Fibroblast of skin of left biceps (primary cell): ENCODE measurements at places on chromosomes 16 and 17.
A peak's percentile ranks its signal among the peaks of the same experiment; 100 is the strongest.

DNA sequence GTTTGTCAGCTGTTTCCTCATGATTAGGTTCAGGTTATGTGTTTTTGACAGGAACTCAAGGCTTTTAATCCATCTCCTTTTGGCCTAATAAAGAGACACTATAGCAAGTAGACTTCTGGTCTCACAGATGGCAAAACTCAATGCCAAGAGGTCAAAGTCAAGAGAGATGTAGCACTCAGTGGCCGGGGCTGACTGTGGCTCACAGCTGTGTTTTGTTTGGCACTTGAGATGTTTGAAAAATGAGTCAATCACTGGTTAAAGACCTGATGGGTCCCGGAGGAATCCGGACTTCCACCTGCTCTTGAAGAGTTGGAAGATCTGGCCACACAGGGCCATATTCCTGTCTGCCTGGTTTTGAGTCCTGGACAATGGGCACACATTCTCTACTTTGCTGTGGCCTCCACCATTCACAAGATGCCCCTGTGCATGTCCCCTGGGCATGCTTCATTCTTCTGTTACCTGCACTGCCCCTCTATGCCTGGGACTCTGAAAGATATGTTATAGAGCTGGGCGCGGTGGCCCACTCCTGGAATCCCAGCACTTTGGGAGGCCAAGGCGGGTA is 210.3 kb downstream of the SNX29 start:
- DNase-seq: no peak

DNA sequence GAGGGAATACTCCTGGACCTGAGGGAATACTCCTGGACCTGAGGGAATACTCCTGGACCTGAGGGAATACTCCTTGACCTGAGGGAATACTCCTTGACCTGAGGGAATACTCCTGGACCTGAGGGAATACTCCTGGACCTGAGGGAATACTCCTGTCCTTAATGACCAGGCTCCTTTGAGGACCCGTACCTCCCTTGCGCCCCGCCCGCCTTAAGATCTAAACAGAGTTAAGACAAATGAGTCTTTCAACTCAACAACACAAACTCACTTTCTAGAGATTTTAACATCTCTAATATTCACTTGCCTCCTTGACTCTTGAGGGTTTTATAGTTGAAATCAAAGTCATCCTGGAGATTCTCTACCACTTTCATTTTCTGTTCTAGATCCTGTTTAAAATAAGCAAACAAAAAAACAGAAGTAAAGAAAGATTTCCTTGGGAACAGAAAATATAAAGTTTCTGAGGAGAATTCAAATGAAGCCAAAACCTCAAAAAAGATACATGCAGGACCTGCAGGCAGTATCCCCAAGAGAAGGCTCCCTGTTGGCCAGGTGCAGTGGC is 49.7 kb downstream of the STAT3 start:
- no peak for DNase-seq

DNA sequence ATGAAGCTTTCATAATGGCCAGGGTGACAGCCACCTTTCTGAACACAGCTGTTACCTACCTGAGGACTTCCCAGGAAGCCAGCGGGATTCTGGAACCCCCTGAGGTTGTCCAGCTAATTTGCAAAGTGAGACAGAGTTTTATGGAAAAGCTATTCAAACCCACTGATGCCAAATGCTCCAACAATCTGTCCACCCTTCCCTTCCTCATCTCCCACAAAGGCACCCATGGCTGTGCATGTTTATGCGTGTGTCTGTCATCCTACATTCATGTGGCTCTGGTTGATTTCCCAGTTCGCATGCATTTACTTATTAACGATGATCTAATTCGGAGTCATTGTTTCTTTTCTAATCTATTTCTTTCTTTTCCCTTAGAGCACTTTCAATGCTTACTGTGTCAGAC is 217.1 kb downstream of the SLC39A11 start:
- DNase-seq: no peak

DNA sequence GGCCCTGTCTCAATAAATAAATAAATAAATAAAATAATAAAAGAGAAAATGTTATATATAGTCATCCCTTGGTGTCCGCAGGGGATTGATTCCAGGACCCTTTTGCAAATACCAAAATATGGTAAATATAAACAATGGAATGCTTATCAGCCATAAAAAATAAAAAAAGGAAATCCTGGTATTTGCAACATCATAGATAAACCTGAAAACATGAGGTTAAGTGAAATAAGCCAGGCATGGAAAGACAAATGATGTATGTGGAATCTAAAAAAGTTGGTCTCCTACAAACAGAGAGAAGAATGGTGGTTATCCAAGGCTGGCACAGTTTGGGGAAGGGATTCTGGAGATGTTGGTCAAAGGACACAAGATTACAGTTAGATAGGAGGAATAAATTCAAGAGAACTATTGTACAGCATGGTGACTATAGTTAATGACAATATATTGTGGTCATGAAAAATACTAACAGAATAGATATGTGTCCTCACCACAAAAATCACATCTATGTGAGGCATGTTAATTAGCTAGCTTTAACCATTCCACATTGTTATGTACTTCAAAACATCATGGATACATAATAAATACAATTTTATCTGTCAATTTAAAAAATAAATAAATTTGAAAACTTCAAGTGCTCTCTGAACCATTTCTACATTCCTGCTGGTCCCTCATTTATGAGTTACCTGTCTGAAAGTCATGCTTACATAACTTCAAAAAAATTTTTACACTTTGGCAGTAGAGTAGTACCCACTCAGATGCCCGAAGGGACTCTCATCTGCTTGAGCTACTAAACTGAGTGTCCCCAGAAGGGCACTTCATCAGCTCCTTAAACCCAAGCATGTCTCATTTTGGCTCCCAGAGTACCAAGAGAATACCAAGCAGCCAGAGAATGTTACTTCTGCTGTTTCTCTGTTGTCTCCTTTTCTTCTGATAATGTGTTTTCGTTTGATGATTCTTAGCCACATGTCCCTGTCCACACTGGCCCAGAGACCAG is 26.6 kb downstream of the N4BP1 start:
- DNase-seq: peak; percentile 13

DNA sequence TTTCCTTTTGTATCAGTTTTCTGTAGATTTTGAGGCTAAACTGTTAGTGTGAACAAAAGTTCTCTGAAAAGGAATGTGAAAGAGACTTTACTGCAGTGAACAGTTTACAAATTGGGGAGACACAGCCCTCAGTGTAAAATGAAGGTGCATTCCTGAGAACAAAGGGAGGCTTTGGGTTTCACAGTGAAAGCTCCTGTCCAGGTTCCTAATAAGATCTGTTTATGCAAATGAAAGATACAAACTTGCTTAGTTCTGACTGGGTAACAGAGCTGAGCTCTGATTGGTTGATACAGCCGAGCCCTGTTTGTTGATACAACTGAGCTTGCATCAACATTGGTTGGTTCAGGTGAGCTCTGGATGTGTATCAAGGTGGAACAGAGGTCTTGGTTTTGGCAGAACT is 8.3 kb upstream of the CDRT15 start:
- no peak for DNase-seq

DNA sequence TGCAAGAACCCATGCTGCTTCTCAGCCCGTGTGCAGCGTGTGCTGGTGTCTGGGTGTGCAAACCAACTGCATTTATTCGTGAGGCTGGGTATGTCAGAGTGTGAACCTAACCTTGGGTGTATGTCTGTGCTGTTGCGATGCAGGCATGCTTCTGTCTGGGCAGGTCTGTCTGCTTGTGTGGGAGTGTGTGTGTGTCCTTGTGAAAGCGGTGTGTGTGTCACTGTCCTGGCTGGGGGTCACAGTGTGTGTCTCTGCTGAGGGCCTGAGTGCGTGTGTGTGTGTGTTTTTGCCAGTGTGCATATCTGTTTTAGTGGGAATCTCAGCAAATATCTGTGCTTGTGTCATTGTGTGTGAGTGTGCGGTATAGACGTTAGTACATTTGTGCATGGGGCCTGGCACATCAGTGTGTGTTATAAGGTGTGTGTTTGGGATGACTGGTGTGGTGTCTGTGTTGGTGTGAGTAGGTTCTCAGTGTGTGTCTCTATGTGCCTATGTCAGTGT is 121.8 kb downstream of the CYLD start:
- no peak for DNase-seq

- DNase-seq: no peak
Measured at GRCh38 chr17:27343294-27343693, 49.4 kb downstream of the WSB1 start.

DNA sequence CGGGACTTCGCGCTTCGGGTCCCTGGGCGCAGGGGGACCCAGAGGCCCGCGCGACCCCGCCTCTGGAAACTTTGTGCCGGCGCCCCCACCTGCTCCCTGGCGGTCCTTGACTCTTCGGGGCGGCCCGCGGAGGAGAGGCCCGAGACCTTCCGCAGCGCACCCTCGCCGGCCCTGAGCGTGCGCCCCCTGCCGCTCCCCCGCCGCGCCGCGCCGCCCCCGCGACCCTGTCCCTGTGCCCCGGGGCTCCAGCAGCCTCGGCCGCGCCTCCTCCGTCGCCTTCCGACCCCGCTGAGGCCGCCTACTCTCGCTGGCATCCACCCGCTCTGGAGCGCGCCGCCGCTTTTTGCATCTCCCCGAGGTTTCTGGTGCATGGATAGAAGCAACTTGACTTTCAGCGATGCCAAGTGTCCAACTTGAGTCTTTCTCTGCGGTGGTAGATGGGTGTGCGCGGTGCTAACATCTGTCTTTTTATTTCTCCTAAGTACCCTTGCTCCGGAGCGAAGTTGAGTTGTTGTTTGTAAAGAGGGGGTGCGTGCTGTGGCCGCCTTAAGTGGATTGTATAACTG is 414 bp downstream of the DUSP14 start:
- no peak for DNase-seq

DNA sequence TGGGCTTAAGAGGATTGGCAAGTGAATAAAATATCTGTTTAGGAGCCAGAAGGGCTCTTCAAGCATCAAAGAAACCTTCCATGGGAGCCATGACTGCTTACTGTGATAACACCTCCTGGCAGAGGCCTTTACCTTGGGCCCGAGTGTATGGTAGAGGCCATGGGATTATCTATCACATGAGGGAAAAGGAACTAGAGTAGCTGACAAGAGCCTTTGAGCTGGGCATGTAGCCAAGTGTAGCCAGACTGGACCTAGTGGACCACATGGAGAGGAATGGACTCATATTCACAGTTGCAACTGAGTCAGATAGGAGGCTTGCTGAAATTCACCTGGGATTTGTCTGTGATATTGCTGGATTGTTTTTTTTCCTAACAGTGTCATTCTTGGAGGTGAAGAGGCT is 276.0 kb upstream of the ZFHX3 start:
- no peak for DNase-seq

DNA sequence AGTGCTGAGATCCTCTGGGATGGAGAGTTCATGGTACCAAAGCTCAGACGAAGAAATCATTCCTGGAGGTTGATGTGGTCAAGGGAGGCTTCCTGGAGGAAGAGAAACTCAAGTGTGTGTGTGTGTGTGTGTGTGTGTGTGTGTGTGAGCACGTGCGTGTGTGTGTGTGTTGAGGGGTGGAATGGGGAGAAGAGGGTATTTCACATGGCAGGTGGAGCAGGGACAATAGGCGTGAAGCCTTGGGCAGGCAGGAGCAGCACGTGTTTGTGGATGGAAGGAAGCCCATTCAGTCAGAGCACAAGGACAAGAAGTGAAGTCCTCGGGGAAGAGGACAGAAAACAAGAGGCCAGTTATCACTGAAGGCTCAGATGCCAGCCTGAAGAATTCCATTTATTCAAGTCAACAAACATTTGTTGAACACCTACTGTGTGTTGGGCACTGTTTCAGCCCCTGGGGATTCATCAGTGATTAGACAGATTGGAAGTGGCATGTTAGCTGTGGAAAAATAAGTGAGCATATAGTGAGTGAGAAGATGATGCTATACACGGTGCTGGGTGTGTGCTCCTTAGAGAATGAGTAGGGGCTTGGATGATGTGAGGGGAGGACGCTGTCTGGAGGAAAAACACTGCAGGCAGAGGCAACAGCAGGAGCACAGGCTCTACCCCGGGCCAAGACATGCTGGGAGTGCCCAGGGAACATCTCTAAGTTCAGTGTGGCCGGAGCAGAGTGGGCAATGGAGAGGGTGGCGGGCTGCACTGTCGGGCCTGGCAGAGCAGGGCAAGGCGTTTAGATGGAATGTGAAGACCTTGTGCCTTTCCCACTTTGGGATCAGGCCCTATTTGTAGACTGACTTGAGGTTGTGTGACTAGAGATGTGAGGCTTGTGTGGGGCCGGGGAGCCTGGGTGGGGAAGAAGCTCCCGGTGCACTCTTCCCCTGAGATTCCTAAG is 267.1 kb downstream of the CBLN1 start:
- no peak for DNase-seq

DNA sequence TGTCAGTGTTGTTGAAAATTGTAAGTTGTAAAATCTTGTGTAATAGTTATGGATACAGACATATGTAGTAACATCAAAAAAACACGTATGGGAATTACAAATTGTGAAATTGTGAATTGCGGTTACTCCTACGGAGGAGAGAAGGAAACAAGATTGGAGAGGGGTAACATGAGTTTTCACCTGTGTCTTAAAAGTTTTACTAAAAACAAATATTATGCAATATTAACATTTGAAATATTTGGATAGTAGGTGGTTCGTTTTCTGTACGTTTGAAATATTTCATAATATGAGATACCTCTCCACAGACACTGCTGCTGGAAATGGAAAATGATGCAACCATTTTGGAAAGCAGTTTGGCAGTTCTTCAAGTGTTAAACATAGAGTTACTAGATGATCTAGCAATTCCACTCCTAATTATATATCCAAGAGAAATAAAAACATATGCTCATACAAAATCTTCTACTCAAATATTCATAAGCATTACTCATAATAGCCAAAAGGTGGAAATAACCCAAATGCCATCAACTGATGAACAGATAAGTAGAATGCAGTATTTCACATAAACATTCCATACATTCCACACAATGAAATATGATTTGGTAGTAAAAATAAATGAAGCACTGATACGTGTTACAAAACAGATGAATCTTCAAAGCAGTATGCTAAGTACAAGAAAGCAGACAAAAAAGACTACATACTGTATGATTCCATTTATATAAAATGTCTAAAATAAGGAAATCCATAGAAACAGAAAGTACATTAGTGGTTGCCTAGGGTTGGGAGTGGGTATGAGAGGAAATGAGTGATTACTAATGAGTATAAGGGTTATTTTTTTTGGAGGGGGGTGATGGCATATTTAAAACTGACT is 40.7 kb upstream of the ABCA10 start:
- DNase-seq: peak; percentile 93
